ENCODE measurements at places on chromosomes 7 and 10.
A peak's percentile ranks its signal among the peaks of the same experiment; 100 is the strongest.

- no peaks in the 10 kb centered on the region for H3K36me3 ChIP-seq
- no peak for DNase-seq
- no peaks in the 10 kb centered on the region for H3K27me3 ChIP-seq
- H3K27ac ChIP-seq, result no peak overlapping the region
Observed at GRCh38 chr10:87634311-87634710, 25.4 kb upstream of the PAPSS2 start.

DNA sequence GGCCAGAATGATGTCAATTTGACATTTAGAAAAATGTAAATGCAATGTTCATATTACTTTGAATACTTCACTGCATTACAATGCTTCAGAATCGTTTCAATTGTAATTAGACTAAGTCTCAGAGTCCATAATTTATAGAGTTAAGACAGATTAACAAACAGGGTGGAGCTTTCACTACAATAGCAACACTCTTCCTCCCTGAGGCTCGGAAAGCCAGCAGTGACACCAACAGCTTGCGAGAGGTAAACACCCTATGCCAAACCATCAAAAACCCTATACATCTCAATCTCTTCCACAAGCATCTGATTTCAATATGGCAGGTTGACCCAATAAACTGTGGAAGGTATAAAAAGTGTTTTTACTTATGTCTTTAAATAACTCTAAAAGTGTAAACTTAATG, 72.2 kb downstream of the DOCK4 start:
- H3K4me3 ChIP-seq, result no peak overlapping the region
- H3K4me1 ChIP-seq, result no peaks in the 10 kb centered on the region
- no peaks in the 10 kb centered on the region for H3K36me3 ChIP-seq
- no peak for DNase-seq
- H3K27ac ChIP-seq, result no peak overlapping the region

- H3K27ac ChIP-seq, result no peak overlapping the region
- no peaks in the 10 kb centered on the region for H3K27me3 ChIP-seq
- DNase-seq, result no peak
Observed at GRCh38 chr10:88037623-88038022, 174.2 kb downstream of the PTEN start.

DNA sequence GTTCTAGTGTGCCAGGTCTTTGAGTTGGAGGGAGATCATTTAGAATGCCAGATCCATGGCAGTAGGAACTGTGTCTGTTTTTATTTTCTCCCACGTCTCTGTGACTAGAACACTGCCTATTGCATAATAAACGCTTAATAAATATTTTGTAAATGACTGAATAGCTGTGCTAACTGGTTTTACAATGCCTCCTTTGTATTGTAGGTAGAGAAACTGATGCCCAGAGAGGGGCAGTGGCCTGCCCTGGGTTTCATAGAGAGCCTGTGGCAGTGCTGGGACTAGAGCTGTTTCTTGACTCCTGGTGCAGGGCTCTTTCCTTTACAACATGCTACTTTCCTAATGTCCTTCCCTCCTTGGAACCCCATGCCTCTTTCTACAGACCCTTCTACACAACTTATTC, 2.5 kb downstream of the TAS2R5 start:
- no peak overlapping the region for H3K27ac ChIP-seq
- H3K27me3 ChIP-seq, result no peaks in the 10 kb centered on the region
- DNase-seq, result no peak
- H3K4me1 ChIP-seq, result no peaks in the 10 kb centered on the region
- no peak overlapping the region for H3K4me3 ChIP-seq
- no peaks in the 10 kb centered on the region for H3K36me3 ChIP-seq

DNA sequence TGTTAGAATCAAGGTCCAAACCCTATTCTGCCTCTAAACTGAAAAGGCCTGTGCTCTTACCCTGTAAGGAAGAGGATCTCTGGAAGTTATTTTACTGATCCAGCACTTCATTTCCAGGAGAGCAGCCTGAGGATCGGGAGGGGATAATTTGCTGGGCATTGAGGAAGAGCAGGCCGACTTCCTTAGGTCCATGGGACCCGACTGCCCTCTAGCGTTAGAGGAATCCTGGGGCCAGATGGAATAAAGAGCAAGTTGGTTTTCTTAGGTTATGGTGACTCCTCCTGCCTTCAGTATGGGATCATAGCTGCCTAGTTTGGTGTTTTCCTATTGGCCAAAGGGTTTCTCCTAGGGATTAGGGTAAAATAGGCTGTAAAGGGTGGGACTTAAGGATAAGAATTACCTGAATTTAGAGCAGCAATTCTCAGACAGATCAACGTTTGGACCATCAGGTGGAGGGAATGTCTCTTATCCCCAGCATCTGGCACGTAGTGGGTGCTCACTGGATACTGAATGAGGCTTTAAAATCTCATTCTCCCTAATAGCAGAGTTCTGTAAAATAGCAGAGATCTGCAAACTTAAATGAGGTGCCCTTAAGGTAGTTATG, 40.0 kb upstream of the SORBS1 start:
- no peak overlapping the region for H3K27ac ChIP-seq
- H3K4me3 ChIP-seq, result no peak overlapping the region
- no peaks in the 10 kb centered on the region for H3K4me1 ChIP-seq
- peak; percentile 6 for DNase-seq
- peaks cover 7% of the 10 kb centered on the region for H3K36me3 ChIP-seq
- no peaks in the 10 kb centered on the region for H3K27me3 ChIP-seq

- H3K4me3 ChIP-seq, result no peak overlapping the region
- H3K36me3 ChIP-seq, result no peaks in the 10 kb centered on the region
- no peak overlapping the region for H3K27ac ChIP-seq
- DNase-seq, result no peak
Observed at GRCh38 chr10:78754269-78755062, 314.3 kb upstream of the ZMIZ1 start.

DNA sequence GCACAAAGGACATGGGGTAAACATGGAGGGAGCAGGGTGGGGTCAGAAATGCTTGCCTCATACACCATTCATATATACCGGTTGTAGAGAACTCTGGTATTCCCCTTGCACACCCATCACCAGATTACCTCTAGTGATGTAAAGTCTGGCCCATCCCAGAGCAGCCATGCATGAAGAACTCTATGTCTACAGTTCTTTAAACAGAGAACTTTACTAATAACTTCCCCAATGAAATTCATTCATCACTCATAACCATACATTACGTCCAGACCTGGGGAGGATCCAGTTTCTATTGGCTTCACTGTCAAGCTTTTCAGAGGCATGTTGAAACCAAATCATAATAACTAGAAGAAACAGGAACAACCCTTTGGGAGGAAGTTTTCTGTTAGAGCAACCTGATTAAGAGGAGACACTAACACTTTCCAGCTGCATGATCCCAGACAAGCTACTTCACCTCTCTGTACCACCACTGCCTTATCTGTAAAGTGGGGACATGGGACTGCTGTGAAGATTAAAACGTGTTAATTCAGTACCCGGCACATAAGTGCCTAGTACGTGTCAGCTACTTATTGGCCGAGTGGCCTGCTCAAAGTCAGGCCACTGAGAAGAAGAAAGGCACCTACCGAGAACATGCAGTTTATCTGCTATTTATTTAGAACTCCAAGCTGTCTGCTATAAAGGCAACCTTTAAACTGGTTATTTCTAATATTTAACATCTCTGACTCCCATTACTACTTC, 59.7 kb downstream of the IGF2BP3 start:
- no peak overlapping the region for H3K4me3 ChIP-seq
- no peak for DNase-seq
- H3K4me1 ChIP-seq, result no peaks in the 10 kb centered on the region
- no peaks in the 10 kb centered on the region for H3K27me3 ChIP-seq
- H3K36me3 ChIP-seq, result no peaks in the 10 kb centered on the region

DNA sequence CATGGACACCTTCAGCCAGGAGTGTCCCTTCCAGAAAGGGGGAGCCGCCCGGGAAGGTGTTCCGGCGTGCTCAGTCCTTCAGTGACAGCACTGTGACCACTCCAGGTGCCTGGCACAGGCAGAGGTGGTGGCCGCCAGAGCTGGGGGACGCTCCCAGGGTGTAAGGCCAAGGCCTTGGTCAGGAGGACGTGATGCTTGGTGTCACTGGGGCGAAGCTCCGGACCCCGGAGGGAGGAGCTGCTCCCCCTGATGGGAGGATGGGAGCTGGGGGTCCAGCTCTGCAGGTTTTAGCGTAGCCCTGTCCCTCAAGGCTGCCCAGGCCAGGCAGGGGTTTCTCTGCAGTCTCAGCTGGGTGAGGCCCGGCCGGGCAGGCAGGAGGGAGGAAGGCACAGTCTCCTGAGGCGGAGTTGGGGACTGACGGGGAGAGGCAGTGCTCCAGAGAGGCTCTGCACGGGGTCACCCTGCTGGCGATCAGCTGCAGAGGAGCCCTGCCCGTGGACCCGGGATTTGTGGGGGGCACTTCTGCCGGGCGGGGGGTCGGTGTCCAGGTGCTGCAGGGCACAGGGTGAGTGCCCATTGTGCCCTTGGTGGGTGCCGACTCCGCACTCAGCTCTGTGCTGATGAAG, 56.5 kb upstream of the DNAJB6 start:
- H3K27me3 ChIP-seq, result peaks cover 32% of the 10 kb centered on the region
- H3K27ac ChIP-seq, result no peak overlapping the region

DNA sequence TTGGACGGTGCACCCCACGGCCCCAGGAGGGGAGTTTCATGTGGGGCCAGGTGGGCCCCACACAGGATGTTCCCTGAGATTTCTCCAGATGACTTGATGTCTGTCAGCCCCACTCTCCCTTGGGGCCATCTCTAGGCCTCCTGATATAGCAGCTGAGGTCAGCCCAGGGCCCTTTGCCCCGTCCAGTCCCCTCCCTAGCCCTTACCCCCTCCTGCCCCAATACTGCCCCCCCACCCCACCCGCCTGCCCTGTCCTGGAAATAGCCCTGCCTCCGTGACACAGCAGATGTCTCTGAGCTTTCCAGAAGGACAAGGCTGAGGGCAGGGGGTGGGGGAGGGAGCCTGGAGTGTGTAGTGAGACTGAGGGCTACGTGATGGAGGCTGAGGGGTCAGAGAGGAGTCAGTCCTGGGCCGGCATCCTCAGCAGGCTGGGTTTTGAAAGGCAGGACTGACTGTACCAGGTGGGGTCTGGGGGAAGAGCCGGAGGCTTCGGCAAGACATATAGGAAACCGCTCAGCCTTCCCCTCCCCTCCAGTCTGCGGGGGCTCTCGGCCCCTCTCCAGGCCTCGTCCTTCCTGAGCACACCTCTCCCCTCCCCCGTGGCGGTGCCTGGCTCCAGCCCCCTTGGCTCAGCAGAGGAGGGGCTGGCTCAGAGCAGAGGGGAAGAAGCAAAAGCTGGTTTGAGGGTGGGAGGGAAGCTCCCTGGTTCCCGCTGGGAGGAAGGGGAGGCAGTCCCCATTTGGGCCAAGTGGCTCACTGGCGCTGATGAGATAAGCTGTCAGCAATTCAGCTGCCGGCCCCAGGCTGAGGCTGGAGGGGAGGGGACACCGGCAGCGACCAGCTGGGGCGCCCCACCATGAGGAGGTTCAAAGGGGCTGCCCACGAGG, 2.0 kb downstream of the FLNC start:
- no peak overlapping the region for H3K4me3 ChIP-seq
- H3K27ac ChIP-seq, result no peak overlapping the region
- H3K4me1 ChIP-seq, result peaks cover 19% of the 10 kb centered on the region
- DNase-seq, result no peak
- H3K36me3 ChIP-seq, result no peaks in the 10 kb centered on the region

DNA sequence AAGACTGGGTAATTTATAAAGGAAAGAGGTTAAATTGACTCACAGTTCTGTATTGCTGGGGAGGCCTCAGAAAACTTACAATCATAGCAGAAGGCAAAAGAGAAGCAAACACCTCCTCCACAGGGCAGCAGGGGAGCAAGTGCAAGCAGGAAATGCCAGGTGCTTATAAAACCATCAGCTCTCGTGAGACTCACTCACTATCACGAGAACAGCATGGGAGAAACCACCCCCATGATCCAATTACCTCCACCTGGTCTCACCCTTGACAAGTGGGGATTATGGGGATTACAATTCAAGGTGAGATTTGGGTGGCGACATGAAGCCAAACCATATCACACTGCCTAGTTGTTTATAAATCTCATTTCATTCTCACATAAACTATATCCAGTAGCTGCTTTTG, 28.0 kb upstream of the CPN1 start:
- no peaks in the 10 kb centered on the region for H3K27me3 ChIP-seq
- no peak for DNase-seq
- H3K4me1 ChIP-seq, result no peaks in the 10 kb centered on the region
- no peak overlapping the region for H3K27ac ChIP-seq
- H3K4me3 ChIP-seq, result no peak overlapping the region
- H3K36me3 ChIP-seq, result no peaks in the 10 kb centered on the region

- no peaks in the 10 kb centered on the region for H3K4me1 ChIP-seq
- H3K36me3 ChIP-seq, result no peaks in the 10 kb centered on the region
- H3K27ac ChIP-seq, result no peak overlapping the region
- no peaks in the 10 kb centered on the region for H3K27me3 ChIP-seq
- H3K4me3 ChIP-seq, result no peak overlapping the region
Observed at GRCh38 chr10:49324711-49325110, 25.7 kb downstream of the C10orf71 start.

GRCh38 chr10:88895250-88895649, 15.2 kb downstream of the STAMBPL1 start:
- no peaks in the 10 kb centered on the region for H3K36me3 ChIP-seq
- no peak overlapping the region for H3K27ac ChIP-seq
- H3K27me3 ChIP-seq, result no peaks in the 10 kb centered on the region
- no peak for DNase-seq
- no peak overlapping the region for H3K4me3 ChIP-seq
- H3K4me1 ChIP-seq, result peaks cover 8% of the 10 kb centered on the region

- peaks cover 75% of the 10 kb centered on the region for H3K27me3 ChIP-seq
- H3K27ac ChIP-seq, result no peak overlapping the region
- no peak for DNase-seq
- no peak overlapping the region for H3K4me3 ChIP-seq
Observed at GRCh38 chr7:1226186-1226901, 6.3 kb upstream of the UNCX start.

DNA sequence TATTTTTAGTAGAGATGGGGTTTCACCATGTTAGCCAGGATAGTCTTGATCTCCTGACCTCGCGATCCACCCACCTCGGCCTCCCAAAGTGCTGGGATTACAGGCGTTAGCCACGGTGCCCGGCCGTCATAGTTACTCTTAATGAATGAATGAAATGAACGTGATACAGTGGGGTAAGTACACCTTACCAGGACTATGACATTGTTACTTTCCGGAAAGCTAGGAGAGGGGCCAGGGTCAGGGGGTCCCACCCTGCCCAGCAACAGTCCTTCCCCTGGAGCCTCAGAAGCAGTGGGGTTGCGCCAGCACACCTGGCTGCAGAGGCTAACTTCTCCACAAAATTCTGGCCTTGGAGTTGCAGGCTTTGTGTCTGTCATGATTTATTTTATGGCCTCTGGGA, 21.4 kb downstream of the VSTM4 start:
- H3K36me3 ChIP-seq, result no peaks in the 10 kb centered on the region
- no peak overlapping the region for H3K4me3 ChIP-seq
- no peaks in the 10 kb centered on the region for H3K27me3 ChIP-seq
- H3K27ac ChIP-seq, result no peak overlapping the region
- no peak for DNase-seq

GRCh38 chr7:30254717-30255063, 29.7 kb upstream of the ZNRF2 start:
- H3K4me3 ChIP-seq, result no peak overlapping the region
- H3K27ac ChIP-seq, result no peak overlapping the region
- DNase-seq, result no peak
